T-helper 2 cell (primary cell): ENCODE measurements at places on chromosomes 6 and 20.

DNA sequence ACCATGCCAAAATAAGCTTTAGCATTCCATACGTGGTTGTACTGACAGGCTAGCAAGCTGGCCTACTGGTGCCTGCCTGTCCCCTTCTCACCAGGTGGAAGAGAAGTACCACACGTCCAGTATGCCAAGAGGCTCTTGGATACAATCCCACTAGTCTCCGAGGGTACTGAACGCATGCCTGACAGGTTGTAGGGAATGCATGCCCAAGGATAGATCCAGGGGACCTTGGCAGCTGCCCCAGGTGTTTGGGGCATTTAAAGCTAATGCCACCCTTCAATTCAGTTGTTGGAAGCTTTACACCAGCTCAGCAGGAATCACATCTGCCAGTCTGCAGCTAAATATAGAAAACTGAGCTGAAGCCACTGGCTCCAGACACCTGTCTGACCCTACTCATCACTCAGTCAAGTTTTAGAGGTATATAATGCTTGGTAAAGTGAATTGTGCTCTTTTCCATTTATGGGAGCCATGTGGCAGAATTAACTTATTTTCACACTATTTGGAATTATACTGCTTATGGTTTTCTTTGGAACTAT lies 4.9 kb downstream of the TUBB2B start:
- no peak for DNase-seq

DNA sequence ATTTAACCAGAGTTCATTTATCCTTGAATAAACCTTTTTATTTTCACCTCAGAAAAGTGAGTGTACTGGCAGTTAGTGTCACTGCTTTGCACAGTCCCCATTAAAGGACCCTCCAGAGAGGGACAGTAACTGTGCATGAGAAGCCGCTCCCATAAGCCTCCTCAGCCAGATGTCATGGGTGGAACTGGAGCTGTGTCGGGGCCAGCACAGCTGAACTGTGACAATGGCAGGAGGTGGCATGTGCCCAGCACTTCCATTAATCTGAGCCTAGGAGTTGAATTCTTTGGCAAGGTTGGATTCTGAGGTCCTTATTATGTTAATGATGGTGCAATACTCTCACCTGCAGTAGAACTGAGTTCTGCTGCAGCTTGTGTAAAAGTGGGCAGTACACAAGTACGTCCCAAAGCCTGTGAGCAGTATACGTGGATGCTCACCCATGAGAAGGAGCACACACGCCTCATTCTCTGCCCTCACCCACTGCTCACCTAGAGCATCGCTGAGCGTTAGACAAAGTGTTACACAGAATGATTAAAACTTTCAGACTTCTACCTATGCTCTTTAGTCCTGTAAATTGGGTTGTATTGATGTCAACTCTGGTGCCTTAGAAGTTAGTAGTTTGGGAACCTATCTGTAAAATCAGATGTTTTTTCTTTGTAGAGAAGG lies 11.9 kb upstream of the CSE1L start:
- no peak for DNase-seq

DNA sequence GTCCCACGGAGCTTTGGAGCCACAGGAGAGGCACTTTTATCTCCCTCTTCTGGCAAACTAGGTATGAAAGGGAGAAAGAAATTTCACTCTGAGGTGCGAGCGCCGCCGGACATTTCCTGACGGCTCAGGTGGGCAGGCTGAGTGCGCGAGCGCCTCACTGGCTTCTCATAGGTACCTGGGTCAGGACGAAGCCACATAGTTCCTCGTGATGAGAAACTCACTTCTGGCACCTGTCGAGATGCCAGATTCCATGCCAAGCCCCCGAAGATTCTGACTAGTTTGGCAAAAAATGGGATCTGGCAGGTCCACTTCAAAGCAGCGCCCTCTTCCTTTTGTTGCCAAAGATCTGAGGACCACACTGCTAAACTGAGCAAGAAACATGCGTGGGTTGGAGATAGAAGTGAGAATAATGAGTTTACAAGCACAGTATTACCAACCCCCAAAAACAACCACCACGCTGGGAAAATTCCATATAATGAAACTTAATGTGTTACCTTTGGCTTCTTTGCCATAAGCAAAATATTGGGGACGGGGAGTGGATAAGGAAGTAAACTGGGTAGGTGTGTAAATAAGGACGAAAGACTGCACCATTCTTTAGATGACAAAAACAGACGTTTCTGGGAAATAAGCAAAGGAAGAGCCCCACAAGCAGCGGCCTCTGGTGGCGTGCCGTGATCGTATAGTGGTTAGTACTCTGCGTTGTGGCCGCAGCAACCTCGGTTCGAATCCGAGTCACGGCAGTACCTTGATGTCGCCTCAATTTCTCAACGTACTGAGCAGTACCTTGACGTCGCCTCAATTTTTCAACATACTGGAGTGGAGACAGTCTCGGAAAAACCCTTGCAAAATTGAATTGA lies 89.8 kb upstream of the PRSS16 start:
- peak; percentile 73 for DNase-seq

DNA sequence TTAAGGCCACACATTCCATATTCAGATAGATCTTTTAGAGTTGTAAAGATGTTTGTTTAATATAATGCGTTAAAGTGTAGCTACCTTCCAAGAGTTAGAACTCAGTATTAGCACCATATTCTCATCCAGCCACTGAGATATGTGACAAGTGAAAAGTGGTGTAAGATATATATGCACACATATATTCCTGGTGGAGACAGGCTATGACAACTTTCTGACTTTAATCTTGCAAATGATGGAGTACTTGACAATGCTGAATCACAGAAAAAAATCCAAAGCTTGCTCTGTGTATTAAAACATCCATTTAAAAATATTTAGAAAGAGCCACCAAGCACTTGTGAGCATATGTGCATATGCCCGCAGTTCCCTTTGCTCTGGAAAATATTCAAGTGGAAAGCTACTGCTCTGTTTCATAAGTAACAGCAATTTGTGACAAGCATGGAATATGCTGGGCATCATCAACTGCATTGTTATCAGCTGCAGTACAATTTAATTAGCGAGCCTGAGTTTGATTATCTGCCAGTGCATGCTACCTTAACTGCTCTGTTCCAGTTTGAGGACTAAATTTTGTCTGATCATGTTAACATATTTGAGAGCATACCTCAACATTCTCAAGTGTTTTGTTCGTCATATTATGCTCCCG lies 64.8 kb downstream of the VIP start:
- no peak for DNase-seq

GRCh38 chr6:28218312-28219248 lies 6.5 kb upstream of the ZSCAN9 start:
- DNase-seq = peak; percentile 42

DNA sequence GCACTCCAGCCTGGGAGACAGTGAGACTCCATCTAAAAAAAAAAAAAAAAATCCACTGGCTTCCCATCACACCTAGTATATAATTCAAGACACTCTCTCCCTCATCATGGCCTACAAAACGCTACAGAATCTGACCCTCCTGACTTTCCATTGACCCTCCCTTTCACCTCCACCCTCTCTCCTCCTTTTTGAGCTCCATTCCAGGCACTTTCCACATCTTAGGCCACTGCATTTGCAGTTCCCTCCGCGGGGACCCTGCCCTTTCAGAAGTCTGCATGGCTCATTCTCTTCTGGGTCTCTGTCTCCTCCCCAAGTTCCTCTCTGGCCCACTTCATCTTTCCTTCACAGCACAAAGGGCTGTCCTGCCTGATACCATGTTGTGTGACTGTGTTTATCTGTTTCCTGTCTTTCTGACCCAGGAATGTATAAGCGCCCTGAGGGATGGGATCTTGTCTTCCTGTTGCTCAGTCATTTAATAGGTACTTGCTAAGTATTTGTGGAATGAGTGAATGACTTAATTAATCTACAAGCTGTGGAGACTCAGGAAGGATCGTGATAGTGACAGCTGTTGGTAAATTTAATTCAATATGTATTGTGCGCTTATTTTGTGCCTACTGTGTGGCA lies 35.2 kb downstream of the NCR2 start:
- DNase-seq = no peak

GRCh38 chr6:56541030-56541600 lies 101.6 kb downstream of the DST start:
- no peak for DNase-seq

DNA sequence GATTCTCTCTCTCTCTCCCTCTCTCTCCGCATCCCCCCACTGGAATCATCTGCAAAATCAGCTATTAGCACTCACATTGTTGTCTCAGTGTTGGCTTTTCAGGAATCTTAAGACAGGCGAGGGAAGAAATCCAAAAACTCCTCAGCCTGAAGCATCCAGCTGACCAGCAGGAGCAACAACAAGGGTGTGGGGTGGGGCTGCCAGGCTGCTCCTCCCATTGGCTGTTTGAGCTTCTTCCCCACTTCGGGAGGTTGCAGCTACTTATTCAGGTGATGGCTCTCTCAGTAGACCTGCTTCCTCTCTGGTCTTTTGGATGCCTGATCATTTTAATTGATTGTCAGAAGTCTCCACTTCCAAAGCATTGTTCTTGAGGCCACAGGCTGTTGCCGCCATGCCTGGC lies 24.1 kb upstream of the SLC32A1 start:
- no peak for DNase-seq

GRCh38 chr6:26025047-26025893 lies 62.0 kb upstream of the HFE start:
- DNase-seq = no peak

- no peak for DNase-seq
Measured at GRCh38 chr6:119346936-119347335, 2.6 kb downstream of the MAN1A1 start.

GRCh38 chr6:105204768-105205167 lies 25.0 kb upstream of the POPDC3 start:
- DNase-seq = no peak

GRCh38 chr20:62069741-62070216 lies 4.1 kb upstream of the TAF4 start:
- no peak for DNase-seq

DNA sequence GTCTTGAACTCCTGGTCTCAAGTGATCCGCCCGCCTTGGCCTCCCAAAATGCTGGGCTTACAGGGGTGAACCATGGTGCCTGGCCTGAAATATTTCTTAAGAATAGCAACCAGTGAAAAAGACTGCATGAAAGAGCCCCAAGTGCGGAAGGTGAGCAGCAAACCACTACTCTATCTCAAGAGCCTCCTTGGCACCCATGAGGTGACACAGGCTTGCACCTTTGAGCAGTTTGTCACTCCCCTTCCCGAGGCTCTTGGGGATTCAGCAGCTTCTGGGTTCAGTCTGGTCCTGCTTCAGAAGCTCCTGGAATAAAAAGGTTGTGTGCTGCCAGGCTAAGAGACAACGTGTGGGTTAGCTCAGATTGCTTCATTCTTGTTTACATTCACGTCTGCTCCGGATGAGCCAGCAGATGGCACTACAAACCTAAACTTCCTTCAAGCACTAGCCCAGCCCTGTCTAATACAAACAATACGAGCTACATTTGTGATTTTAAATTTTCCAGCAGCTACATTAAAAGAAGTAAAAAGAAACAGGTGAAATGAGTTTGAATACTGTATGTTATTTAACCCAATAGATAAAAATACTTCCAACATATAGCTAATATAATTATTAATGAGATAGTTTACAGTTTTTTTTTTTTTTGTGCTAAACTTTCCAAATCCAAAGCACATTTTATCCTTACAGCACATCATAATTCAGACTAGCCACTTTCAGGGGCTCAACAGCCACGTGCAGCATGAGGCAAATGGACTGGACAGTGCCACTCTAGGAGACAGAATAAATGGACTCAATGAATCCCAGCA lies 46.2 kb downstream of the GJA10 start:
- DNase-seq = peak; percentile 45

GRCh38 chr6:106546691-106547414 lies 82.4 kb downstream of the RTN4IP1 start:
- no peak for DNase-seq

GRCh38 chr6:39778581-39779255 lies 13.5 kb upstream of the DAAM2 start:
- no peak for DNase-seq

DNA sequence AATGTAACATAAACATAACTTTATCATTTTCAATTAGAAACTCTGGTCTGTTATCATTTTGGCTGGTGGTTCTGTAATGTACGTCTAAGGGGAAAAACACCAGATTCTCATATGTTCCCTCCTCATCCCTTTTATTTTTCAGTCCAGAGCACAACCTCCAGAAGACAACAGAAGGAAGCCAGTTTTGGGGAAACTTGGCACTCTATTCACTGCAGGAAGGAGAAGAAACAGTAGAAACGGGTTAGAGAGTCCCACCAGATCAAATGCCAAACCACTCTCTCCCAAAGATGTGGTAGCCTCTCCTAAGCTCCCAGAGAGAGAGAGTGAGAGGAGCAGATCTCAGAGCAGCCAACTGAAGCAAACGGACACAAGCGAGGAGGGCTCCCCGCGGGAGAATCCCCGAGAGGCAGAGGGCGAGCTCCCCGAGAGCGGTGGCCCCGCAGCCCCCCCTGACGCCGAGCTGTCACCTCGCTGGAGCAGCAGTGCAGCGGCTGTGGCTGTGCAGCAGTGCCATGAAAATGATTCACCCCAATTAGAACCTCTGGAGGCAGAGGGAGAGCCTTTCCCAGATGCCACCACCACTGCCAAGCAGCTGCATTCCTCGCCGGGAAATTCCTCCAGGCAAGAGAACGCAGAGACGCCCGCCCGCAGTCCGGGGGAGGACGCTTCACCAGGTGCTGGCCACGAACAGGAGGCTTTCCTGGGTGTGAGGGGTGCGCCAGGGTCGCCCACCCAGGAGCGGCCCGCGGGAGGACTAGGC lies 117.8 kb downstream of the RTN4IP1 start:
- peak; percentile 53 for DNase-seq

DNA sequence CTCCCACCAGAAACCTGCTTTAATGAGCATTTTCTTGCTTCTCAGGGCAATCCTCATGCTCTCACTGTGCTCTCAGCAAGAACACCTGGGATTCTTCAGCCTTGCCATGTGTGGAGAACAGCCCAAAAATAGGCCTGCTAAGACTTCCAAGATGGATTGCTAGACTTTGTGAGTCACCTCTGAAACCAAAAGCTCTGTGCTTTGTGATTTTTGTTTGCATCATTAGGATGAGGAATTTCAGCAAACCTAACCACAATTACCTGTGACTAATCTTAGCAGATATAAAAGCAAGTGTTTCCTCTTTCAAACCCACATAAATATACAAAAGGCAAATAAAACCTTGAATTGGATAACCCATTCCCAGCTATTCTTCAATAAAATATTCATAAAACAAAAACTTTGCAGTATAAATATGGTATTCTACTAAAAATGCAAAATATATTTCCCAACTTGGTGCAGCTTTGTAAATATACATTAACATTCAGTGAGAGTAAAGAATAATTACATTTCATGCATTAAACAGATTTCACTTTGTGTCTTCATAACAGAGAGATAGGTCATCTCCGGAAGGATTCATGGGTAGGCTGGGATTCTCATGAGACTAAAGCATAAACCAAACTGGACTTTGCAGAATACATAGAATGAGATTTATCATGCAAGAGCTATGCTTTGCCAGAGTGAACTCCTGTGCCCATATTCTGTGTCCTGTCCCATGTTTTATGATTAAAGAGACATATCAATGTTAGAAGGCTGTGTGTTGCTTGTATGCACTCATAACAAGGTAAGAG lies 33.5 kb downstream of the TPBG start:
- no peak for DNase-seq
